ENCODE measurements at places on chromosomes 2 and 18.

DNA sequence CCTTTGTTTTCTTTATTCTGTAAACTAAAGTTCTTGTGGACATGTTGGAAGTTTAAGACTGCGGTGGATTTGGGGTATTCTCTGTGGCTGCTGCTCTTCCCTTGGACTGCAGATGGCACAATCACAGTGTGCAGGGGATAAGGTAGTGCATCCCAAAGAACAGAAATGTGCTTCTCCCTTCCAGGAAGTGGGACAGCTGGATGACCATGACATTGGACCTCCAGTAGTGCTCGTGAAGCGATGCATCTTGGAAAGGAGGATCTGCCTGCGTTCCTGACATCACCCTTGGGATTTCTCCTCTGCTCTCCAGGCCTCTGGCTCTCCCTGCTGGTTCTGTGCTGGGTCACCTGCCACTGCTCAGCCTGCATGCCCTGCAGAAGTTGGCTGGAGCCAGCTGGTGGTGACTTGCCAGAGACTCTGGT, 109.9 kb downstream of the SLC4A3 start:
- DNase-seq = no peak

DNA sequence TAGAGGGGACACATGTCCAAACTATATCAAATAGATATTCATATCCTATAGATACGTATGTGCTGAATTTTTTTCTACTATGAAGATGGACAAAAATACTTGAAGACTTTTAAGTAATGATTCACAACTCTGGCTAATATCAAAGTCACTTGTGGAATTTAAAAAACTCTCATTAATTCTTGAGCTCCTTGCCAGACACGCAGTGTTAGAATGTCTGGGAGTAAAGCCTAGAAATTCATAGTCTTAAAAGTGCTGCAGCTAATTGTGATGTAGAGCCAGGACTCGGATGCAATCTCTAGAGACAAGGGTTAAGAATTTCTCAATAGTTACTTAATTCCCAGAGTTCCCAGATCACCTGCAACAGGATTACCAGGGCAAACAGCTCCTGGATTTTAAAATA, 107.4 kb downstream of the ARL6IP6 start:
- no peak for DNase-seq

- no peak for DNase-seq
These were observed 32.7 kb downstream of the TMEM131 start for GRCh38 chr2:97963079-97963406.

DNA sequence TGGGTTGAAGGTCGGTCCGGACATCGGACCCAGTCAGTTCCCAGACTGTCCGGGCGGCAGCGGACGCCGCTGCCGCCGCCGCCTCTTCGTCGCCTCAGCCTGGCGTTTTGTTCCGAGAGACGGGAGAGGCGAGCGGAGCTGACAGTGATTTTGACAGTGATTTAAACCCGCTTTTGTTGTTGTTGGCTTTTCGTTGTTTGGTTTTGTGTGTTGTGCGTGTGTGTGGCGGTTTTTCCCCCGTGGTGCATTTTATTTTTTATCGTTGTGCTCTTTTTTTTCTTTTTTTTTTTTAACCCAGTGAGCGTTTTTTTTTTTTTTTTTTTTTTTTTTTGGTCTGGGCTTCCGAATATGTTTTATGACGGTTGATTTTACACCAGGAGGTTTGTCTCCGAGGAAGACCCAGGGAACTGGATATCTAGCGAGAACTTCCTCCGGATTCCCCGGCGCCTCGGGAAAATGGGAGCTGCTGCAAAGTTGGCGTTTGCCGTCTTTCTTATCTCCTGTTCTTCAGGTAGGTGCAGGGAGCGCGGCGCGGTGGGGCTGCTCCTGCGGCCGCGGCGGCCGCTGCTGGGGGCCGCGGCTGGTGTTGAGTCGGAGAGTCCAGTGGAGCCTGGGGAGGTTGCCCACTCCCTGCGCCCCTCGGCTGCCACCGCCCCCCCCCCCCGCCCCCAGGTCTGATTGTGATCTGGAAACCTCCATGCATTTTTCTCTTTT, at the start of gene ACVR2A:
Gene ACVR2A, plus strand, starts transcription at position 333 of the 714 bp plus-strand sequence. Its CDS starts 124 bp downstream, at position 457.
- peak; percentile 9 for DNase-seq

- DNase-seq = no peak
These were observed 336.3 kb downstream of the NYAP2 start for GRCh38 chr2:225735844-225736243.

- no peak for DNase-seq
These were observed 1.4 kb downstream of the WDCP start for GRCh38 chr2:24045511-24046508.

DNA sequence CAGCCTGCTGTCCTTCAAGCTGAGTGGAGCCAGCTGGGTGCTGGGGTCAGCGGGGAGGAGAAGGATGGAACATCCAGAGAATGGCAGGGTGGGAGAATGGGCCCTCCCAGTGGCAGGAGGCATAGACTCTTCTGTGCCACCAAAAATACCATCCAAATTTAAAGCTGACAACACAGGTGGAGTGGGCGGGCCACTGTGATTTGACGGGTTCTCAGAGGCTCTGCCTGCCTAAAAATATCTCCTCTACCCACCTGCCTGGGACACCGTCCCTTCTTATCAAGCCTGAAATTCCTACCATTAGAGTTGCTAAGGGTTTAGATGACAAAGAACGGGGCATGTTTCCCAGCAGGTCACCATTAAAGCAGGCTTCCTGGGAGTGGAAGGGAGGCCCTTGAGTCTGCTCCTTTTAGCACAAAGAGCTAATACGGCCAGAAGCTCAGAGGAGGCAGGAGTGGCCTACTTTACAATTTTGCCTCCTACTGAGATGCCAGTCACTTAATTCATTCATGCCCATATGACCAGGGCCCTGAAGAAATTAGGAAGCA, 19.8 kb upstream of the MARCHF4 start:
- DNase-seq = no peak

DNA sequence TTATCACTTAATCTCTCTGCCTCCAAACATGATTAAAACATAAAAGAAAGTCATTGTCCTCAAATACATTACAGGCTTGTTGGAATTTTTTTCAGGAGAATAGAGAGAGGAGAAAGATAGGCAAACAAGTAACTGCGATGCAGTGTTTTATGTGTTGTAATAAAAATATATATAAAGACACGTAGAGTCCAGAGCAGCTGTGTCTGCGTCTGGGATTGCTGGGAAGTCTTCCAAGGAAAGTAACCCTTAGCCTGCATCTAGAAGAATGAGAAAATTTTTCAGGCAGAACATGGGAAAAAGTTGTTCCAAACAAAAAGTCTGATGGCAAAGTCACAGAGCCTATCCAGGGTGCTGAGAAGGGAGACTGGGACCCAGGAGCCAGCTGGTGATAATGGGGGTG, 91.8 kb upstream of the ST6GAL2 start:
- DNase-seq = no peak

DNA sequence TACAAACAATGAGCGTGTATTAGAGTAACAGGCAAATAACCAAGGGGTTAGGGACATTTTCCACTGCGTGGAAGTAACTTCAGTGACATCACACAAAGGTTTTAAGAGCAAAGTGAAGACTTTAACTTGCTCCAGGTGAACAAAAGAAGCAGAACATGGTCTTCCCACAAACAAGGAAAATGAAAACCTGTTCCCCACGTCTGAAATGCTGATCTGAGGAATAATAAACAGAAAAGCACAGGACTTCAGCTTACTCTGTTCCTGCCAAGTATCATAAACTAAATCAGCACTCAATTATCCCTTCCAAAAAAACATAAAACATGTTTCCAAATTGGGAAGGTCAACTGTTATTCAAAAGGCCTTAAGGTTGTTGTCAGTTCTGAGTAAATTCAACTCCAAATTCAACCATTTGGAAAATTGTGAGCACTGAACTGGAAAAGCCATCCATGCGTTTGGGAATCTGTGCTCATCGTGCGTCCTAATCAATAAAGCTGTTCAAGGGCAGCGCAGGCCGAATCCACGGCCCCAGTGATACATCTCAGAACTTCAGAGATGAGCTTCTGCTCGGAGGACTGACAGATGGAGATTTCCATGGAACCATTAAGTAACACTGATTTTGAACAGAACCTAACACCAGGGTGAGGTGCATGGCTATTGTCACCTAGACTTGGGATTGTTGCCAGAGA, 7.7 kb upstream of the SNTG2 start:
- DNase-seq = no peak

- no peak for DNase-seq
These were observed 219.3 kb upstream of the APCDD1 start for GRCh38 chr18:10234912-10235660.

GRCh38 chr18:69399253-69399652, 1.4 kb upstream of the DOK6 start:
- DNase-seq = no peak

DNA sequence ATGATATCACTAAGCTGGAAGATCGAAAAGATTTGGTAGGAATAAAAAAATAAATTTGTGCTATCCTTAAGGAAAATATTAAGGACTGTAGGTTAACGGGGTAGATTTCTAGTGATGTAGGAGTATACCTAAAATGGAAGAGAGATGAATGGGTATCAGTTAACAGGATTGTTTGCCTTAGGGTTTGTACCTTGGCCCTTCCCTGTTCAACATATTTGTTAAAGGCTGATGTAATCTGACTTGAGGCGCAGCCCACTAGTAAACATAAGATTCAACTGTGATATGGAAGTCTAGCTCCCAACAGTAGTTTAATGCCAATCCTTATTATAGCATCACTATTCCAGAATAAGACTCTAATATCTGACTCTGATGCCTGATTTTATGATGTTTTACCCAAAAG, 685.2 kb downstream of the DCC start:
- DNase-seq = no peak

DNA sequence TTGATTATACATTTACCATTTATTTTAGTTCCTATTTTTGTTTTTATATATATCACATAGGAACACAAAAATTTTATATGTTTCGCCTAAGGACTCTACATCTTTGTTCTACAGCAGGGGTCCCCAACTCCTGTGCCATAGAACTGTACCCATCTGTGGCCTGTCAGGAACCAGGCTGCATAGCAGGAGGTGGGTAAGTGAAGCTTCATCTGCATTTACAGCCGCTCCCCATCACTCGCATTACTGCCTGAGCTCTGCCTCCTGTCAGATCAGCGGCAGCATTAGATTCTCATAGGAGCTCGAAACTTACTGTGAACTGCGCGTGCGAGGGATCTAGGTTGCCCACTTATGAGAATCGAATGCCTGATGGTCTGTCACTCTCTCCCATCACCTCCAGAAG, 25.3 kb downstream of the TRAK2 start:
- no peak for DNase-seq

DNA sequence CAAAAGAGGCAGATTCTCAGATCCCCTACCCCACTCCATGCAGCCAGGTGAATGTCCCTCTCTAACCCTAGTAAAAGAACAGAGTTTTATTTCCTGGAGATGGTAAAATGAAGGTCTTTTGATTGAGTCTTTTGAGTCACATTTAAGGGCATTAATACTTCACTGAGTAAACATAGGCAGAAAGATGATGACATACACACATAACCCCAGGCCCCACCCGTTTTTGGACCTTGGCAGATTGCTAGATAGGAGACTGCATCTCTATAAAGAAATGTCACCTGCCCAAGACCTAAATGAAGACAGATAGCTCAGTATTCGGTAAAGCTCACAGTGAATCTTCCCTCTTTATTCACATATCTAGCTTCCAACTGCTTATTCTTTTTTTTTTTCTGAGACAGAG, 28.3 kb upstream of the PEX13 start:
- DNase-seq = no peak

- no peak for DNase-seq
These were observed 89.9 kb downstream of the GLI2 start for GRCh38 chr2:120825370-120826259.

DNA sequence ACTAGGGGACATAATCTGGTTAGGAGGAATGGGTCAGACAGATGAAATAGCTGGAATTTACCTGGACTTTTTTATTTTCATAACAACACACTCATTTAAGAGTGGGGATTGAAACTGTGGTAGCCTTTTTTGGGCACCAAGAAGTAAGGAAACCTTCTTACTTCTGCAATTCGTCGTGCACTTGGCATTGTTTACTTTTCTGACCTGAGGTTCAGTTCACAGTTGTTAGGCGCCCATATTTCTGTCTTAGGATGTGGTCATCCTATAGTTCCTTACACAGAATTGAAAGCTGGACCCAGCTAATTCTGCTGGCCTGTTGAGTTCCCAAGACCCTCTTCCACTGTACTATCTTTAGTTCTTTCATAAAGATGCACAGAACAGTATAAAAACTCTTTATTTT, 72.9 kb downstream of the TMX3 start:
- no peak for DNase-seq

DNA sequence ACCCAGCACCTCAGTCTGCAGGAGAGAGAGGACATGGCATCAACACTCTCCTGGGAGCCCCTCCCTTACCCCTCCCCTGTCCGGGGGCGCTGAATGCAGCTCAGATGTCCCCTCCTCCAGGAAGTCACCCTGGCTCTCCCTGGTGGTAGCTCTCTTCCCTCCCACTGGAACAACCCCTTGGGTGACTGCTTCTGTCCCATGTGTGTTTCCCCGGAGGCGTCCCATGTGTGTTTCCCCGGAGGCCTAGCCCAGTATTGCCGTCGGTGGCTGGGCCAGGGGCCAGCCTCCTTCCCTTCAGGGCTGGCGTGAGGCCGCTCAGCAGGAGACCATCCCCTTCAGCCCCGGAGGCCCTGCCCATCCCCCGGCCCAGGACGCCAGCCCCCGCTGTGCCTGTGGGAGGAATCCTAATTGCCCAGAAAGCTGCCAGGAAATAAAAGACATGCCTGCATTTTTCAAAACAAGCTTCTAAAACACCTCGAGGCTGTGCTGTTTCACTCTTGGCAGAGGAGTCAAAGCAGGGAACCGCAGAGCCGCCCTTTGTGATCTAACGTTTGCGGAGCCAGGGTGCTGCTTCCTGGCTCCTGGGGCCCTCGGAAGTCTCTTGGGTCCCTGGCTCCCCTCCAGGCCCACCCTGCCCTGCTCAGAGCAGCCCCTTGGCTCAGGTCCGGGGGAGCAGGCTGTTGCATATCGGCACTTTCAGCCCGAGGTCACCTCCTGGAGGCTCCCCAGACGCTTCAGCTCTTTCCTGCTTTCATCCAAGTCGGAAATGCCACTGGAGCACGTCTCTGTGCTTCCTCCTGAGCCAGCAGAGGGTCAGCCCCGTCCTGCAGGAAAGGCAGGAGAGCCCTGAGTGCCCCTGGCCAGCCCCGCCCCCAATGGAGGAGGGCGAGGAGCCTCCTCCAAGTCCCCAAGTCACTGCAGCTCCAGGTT, 11.4 kb downstream of the SNED1 start:
- no peak for DNase-seq

DNA sequence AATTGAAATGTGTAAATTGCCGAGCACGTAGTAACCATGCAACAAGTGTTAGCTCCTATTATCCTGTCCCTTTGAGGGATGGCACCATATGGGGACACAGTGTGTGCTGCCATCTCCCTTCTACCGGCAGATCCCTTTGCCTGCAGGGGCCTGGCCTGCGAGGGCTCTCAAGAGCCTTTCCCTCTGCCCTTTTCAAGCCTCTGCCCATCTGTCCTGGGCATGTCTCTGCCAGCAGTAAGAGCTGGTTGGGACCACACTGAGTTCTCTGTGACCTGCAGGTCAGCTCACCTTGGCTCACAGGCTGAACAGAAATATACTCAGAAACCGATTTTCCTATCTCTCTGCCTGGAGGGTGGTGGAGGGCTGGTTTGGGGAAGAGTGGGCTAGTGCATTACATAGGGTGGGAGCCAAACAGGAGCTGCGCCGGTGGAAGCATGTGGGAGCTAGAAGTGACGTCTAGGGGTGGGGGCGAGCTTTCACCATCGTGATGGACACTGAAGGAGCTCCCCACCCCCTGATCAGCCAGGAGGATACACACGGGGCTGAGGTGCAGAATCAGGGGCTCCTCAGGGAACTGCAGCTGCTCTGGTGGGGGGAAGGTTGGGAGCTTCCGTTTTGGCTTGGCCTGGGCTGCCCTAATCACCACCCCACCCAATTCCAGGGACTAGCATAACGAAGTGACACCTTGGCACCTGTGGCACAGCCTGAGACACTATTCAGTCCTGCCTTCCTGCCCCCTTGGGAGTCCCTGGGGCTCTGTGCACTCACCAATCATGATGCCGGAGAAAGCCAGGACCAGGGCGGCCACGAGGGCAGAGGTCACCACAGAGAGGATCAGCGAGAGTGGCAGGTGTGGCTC, 109.7 kb downstream of the CLIP4 start:
- DNase-seq = no peak

All from stimulated activated CD4-positive, alpha-beta T cell treated with anti-CD3 and anti-CD28 coated beads, Interleukin-4, amount 100 ng/mL, for 4 hours (primary cell).